ENCODE measurements at places on chromosomes 6 and 20.

DNA sequence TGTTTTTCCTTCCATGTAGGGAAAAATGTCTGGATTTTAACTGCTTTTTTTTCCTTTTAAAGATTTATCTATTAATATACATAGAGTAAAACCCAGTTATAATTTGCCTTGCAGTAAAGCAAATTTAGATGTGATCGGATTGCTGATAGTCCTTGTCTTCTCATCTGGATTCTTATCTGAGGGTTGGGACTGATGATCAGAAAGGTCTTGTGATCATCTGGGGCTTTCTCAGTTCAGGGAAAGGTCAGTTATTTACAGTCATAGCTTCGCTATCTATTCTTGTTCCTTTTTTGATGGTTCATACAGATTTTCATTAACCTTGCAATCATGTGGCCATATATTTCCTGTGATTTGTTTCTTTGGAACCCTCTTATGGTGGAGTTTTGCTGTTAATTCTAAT, 63.8 kb upstream of the CLDN20 start:
- DNase-seq = no peak

DNA sequence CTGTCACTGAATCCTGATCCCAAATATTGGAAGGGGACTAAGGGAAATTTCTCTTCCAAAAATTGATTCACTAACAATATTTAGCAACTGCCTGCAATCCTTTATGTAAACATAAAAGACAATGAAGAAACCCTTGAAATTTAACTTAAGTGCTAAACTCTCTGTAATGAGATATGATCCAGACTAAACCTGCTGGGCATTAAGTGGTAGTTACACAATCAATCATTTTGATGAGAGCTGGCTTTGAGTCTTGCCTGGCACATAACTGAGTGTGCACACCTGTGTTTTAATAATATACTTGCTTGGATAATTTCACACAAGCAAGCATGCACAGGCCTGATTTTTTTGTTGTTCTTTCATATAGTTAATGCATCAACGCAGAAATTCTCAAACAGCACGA, 9.8 kb upstream of the ZFP64 start:
- DNase-seq = no peak

GRCh38 chr6:102581378-102582124, 1188.0 kb downstream of the GRIK2 start:
- DNase-seq = peak; percentile 17

- DNase-seq = no peak
These were observed 359.3 kb upstream of the PLCB4 start for GRCh38 chr20:8709627-8710026.

DNA sequence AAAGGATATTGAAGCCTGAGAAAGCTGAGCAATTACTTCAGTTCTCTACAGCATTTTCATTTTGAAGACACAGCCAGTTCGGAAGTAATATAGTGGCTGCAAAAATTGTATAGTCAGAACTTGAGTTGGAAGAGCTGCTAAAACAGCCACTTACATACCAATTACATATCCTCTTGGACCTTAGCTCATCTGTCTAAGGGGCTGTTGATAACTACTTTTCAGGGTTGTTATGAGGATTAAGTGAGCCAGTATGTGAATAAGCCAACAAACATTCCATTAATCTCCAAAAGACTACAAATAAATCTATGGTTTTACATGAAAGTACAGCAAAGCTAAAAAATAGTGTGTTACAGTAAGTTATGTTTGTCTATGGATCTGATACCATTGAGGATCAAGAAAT, 59.7 kb downstream of the TMEM200A start:
- no peak for DNase-seq

Data from right cardiac atrium (tissue), 5 donors.